Nephron progenitor cell (in vitro differentiated cells): ENCODE measurements at places on chromosomes 4 and X.

DNA sequence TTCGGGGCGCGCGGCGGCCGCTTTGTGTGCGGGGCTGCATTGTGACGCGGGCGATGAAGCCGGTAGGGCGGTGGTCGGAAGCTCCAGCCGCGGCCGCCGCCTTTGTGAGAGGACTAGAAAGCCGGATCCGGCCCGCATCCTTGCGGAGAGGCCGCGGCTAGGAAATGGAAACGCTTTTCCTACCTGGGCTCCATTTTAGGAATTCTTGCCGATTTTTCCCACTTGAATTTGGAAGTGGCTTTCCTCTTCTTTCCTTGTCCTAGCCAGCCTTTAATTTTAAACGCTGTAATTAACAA lies 708 bp downstream of the TMSB4X start:
- no peak for DNase-seq

DNA sequence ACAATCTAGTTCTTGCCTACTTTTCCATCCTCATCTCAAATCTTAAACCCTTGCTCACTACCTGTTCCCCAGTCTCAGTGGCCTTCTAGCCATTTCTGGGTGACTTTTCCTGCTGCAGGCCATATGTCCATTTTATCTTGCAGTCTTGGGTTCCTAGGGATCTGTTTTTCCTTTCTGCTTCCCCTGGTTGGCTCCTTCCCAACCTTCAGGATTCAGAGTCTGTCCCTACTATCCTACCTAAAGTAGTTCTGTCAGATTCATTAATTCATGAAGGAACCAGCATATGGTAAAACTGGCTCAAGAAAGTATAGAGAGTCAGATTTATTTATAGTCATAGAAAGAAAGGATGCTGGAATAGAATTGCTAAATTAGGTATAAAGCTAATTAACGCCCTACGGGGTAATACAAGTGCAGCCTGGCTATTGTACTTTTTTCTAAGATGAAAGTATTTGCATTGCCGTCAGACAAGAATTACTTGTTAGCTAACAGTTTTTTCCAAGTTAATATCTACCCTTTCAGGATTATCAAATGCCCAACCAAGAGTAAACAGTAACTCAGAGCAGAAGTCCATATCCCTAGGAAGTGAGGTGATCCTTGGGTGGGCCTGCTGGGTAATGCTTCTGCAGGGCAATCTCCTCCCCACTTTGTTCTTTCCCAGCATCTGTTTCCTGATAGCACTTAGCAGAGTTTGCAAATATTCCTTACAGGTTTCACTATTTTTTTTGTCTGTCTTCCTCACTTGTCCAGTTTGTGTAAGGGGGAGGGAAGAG lies 63.6 kb downstream of the REPS2 start:
- no peak for DNase-seq

DNA sequence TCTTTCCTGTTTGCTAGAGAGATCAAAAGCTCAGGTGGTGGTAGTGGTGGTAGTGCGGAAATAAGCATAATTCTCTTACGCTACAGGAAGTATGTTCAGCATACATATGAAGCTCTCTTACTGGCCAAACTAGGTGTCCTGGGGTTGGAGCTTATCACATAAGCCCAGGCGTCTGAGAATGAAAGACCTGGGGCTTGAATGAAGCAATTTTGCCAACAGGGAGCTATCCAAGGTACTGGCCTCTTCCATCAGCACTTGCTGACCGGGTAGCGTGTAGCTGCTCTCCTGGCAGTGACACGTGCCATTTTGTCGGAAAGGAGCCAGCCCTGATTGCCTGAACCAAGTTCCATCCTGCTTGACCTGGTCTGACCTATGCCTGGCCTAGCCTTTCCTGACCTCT lies 65.9 kb upstream of the HPF1 start:
- peak; percentile 70 for DNase-seq

DNA sequence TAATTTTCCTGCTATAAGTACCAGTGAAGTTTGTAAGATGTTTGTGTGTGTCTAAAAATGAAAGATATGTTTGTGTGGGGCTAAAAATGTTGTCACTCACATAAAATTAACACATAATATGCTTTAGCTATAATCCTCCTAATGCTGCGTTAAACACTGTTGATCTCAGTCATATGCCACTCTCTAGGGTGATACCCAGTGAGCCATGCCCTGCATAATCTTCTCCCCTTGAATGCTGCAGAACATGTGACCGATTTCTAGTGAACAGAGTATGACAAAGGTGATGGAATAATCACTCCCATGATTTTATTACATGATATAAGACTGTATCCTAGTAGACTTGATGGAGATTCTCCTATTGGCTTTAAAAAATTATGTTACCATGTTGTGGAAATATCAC lies 119.1 kb upstream of the EPHA5 start:
- no peak for DNase-seq

DNA sequence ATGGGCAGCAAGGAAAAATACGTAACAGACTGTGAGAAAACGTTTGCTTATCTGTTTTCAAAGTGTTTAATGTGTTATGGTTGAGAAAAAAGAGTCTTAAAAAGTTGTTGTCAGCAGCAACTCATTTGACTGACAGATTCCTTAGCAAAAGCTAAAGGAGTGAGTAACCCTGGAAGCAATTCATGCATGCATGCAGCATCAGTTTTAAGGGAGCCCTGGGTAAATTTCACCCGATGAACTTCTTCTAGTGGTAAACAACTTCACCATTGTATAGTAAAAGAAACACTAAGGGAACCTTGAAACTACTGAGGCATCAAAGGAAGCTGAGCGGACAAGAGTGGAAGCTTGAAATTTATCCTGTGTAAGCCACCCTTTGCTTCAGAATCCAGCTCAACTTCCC lies 583.2 kb upstream of the INTU start:
- no peak for DNase-seq

- DNase-seq: no peak
Measured at GRCh38 chr4:3192827-3193226, 56.1 kb upstream of the MSANTD1 start.

DNA sequence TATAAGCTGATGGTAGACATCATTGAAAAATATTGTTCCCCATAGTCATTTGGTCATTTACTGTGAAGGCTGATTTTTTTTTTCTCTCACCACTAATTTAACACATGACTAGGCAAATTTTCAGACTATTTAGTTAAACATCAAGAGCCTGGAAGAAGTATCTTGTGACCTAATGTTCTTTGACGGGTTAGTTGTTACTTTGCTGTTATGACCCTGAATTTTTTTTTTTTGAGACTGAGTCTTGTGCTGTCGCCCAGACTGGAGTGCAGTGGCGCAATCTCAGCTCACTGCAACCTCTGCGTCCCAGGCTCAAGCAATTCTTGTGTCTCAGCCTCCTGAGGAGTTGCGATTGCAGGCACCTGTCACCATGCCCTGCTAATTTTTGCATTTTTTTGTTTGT lies 67.0 kb downstream of the HPF1 start:
- DNase-seq: no peak

DNA sequence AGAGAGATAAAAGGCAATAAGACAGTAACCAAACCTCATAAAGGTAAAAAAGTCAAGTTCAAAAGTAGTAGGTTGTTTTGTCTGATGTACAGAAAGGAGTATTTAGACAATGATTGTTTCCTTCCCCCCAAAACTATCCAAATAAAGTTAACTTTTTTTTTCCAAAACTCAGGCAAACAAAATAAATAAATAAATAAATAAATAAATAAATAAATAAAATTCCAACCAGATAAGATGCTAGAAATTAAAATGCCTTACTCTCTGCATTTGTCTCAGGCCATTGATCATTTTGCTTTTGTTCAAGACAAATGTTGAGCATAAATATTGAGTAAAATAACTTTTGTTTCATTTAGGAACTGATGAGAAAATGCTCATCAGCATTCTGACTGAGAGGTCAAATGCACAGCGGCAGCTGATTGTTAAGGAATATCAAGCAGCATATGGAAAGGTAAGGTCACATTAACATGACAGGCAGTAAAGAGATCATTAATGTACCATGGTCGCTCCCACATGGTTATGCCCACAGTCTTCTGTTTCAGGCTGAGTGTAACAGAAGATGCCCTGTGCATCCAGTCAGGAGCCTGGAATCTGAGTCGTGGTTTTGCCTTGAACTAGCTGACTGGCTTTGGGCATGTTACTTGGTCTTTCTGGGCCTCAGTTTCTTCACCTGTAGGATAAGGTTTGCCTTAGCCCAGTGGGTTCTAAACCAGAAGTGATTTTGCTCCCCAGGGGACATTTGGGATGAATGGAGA lies 27.3 kb downstream of the ANXA3 start:
- DNase-seq: no peak

- DNase-seq: no peak
Measured at GRCh38 chr4:40846532-40846931, 96.8 kb downstream of the NSUN7 start.

GRCh38 chr4:6019316-6020263 lies 1.4 kb upstream of the C4orf50 start:
- DNase-seq: peak; percentile 74

- DNase-seq: no peak
Measured at GRCh38 chrX:31546126-31546525, 474.3 kb upstream of the FTHL17 start.

DNA sequence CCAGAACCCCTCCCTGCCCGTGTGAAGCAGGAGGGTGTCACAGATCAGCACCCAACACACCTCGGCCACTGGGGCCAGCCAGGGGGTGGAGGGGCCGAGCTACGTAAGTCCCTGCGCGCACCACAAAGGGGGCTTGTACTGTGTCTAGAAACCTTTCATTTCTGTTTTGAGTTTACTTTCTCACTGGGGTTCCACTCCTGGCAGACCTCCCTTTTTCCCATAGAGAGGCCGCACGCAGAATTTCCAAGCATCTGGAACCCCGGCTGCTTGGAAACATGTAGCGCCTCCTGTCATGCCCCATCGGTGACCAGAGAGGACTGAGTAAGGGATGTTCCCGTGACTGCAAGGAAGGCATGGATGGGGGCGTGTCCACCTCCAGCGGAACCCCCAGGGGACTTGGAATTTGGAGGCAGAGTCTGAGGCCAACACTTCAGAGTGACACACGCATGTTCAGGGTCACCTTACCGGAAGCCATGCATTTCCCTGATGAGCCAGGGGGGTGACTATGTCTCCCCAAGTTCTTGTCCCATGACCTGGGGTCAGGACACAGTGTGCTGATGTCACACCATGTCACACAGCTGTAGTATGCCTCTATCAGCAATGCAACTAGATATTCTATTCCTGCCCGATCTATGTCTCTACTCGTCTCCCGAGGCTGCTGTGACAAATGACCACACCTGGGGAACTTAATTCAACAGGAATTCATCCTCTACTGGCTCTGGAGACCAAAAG lies 105.3 kb downstream of the DHRSX start:
- peak; percentile 15 for DNase-seq

- no peak for DNase-seq
Measured at GRCh38 chr4:115042496-115042895, 70.9 kb downstream of the NDST4 start.

DNA sequence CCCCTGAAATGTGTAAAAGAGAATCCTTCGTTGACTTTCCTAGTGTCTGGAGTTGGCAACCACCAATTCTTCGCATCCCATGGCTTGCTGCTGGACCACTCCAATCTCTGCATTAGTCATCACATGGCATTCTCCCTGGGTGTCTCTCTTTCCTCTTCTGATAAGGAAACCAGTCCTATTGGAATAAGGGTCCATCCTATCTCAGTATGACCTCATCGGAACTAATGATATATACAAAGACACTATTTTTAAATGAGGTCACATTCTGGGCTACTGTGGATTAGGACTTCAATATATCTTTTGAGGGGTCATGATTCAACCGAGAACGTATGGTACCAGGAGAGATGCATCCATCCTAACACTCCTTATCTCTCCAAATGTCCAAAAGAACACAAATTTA lies 259.1 kb upstream of the CPEB2 start:
- DNase-seq: no peak

DNA sequence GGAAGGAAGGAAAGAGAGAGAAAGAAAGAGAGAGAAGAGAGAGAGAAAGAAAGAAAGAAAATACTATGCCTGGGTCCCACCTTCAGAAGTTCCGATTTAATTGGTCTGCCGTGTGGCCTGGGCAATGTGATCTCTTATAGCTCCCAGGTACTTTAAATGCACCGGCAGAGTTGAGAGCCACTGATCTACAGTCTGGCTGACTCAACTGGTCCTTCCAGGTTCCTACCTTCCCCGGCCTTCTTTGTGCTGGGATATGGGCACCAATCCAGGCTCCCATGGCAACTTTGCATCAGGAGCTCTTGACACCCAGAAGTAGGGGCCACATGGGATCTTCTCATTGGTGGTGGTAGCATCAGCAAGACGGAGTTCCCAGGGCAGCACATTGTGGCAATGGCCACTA lies 186.5 kb upstream of the ATP6AP2 start:
- DNase-seq: no peak

DNA sequence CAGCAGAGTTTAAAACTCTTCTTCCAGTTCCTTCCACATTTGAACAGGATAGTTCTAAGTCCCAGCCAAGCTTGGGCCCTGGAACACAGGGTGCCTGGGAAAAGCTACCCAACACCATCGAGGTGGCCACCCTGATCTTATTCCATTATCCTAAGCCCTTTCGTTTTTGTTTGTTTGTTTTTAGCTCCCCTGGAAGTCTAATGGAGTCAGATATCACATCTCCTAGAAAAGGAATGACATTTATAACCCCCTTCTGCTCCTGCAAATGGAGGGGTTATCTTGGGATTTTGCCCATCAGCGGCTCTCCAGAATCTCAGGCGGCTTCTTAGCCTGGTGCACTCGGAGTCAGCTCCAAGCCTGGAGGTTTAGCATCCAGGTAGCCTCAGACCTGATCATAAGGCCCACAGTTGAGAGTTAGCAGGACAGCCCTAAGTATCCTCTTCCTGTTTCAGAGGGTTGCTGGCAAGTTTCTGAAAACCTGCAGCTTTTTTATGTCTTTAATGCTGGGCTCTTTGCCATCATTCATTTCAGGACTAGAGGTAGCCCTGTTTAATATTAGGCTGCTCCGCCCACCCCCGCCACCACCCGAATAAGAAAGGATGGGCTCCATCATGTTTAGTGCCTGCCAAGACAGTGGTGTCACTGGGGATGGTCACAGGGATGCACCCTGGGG lies 230.0 kb upstream of the LNX1 start:
- no peak for DNase-seq

DNA sequence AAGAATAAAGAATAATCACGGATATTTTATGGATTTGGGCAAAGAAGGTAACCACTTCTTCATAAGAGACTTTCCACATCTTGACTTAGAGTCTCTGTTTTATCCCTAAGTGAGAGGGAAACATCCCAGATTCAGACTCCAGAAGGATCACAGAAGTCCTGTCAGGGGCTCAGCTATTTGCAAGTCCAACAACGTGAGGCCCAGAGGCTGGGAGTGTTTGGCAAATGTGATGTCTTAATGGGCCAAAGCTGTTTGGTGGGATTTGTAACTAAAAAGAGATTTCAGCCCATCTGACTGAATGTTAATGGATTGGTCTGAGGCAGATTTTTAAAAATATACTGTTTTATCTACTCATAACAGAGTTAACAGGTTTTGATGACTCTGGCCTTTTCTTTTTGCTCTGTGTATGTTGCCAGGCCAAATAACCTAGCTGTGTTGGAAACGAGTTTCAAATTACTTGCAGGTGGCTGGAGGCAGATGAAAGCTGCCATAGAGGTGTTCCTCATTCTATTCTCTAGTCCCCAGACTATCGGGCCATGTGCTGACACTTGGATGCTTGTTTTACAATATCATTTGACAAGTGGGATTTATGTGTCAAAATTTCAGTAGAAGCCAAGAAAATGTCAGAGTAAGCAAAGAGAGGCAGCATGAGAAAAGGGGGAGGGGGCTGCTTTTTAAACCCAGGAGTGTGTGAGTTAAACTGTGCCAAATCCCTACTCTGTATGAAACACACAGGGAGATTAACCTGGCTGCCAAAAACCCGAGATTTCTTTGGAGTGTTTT lies 330.9 kb downstream of the DCHS2 start:
- no peak for DNase-seq

GRCh38 chrX:138908577-138908976 lies 197.1 kb upstream of the FGF13 start:
- no peak for DNase-seq
